ENCODE measurements at places on chromosomes 7 and 10.

- no peak for DNase-seq
These were observed 18.0 kb downstream of the STX1A start for GRCh38 chr7:73701357-73701995.

DNA sequence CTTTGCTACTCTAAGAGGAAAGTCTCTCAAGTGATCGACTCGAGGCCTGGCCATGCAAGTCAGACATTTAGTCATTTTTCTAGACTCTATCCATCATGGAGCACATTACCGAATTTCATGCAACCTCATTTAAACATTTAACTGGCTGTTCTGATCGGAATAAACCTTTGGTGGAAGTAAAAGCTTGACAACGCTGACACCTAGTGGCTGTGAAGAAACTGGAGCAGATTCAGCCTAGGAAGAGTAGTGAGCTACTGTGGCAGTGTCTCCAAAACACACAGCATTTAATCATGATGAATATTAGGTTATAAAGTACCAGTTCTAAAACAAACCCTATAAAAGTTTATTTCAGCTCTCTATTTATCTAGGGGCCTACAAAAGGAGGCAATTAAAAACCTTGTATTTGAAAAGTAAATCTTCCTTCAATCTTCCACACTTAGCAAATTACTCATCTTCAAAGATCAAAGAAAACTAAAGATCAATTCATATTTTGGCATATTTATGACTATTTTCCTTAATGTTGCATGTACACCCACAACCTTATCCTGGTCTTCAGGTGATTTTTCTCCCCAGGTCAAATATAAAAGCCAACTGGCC is 175.0 kb downstream of the CTNNA3 start:
- no peak for DNase-seq

- no peak for DNase-seq
These were observed 82.1 kb upstream of the PRPS1L1 start for GRCh38 chr7:18109762-18110161.

DNA sequence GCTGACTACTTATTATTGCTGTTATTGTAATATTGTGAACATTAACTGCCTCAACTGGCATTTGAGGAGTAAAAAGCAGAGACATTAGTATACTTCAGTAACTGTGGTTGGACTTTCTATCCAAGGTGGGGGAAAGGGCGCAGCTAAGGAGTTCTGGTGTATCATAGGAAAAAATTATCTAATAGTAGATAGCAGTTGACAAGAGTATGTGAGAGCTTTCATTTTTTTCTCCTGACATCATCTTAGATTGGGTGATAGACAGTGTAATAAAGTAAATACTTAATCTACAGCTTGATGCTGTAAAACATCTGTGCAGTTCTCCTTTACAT is 68.9 kb downstream of the PHTF2 start:
- no peak for DNase-seq

DNA sequence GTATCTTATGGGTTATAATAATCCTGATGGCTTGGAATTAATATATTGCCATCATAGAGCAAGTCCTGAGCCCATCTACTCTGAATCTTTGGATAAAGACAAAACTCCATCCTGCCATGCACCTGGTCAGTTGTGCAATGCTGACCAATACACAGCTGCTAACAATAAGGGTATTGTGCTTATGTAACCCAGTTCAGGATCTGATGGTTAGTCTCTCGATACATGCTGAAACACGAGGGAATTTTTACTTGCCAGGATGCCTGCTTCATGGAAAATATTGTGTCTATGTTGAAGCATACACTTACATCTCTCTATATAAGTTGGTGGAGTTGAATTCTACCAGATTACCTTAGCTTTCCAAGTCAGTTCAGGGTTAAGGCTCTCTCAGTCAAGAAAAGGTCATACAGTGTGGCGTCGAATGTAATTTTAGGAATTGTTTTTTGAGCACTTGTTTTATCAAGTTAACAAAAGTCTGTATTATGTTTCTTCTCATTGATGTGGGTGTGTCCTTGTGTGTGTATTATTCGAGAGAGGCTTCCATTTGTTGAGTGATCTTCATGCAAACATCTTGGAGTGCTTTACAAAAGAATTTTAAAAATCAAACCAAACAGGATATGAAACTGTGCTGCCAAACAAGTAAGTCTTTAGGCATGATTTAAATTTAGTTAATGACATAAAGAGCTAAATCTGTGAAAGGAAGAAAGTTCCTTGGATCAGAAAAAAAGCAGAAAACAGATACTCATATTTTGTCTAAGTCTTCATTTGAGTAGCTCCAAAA is 449.1 kb downstream of the SUGCT start:
- DNase-seq, result no peak

DNA sequence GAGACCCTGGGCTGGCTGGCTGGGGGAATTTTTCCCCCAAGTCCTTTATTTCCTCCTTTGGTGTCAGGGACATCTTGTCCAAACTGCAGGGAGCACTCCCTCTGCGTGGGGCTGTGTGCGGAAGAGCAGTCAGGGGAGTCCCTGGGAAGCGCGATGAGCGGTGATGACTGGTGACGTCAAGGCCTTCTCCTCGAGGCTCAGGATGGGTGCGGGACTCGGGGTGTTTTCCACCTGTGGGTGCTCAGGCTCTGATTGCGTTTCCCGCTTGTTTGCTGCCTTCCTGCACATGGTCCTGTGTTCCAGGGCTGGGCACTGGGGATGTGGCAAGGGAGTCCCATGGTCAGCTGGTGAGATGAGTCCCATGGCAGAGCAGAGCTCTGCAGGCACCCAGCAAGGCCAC is 101.2 kb downstream of the DOCK1 start:
- no peak for DNase-seq

- DNase-seq, result no peak
These were observed 284.0 kb downstream of the PHTF2 start for GRCh38 chr7:78082556-78082955.

GRCh38 chr10:15730341-15730740 is 10.6 kb upstream of the ITGA8 start:
- no peak for DNase-seq

GRCh38 chr10:5897504-5897903 is 7.5 kb downstream of the FBH1 start:
- DNase-seq, result no peak

DNA sequence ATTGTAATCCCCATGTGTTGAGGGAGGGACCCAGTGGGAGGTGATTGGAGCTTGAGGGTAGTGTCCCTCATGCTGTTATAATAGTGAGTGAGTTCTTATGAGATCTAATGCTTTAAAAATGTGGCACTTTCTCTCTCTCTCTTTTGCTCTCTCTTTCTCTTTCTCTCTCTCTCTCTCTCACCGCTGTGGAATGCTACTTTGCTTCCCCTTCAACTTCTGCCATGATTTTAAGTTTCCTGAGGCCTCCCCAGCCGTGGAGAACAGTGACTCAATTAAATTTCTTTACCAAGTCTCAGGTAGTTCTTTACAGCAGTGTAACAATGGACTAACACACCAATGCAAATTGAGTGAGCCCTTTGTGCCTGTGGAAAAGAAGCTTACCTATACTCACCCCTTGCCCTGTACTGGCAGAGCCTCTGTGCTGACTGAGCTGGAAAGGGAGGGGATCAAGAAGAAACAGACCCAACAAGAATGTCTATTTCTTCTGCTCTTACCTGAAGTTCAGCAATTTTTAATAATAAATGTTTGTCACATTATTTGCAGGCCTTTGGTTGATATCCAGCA is 642.5 kb upstream of the KCND2 start:
- no peak for DNase-seq

- no peak for DNase-seq
These were observed 539.4 kb upstream of the MGMT start for GRCh38 chr10:128927497-128928161.
